HS-27A (cell line): ENCODE measurements at places on chromosomes 5 and 9.

GRCh38 chr9:4548811-4549725, 58.8 kb downstream of the SLC1A1 start:
- no peak for DNase-seq

DNA sequence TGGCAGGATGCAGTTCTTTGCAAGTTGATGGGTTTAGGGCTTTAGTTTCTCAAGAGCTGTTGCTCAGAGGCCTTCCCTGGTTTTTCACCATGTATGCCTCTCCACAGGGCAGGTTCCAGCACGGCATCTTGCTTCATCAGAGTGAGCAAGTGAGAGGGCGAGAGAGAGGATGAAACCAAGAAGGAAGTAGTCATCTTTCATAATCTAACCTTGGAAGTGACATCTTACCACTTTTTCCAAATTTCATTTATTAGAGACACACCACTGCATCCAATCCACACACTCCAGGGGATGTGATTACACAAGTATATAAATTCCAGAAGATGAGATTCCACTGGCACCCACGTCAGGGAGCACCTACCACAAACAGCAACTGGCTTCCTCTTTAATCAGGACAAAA, 294.4 kb downstream of the MARCHF11 start:
- DNase-seq = no peak

DNA sequence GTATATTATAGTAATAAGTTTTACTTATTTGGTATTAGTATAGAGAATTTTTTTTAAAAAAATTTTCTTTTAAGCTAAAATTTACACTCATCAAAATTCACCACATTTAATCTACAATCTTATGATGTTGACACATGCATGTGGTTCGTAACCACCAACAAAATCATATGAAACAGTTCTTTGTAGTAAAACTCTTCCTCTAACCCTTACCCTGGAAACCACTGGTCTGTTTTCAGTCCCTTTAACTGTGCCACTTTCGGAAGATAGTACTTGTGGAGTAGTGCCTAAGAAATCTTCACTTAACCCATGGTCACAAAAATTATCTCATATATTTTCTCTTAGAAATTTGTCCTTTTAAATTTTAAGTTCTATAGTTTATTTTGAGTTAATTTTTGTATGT, 1498.8 kb downstream of the MAT2B start:
- no peak for DNase-seq

DNA sequence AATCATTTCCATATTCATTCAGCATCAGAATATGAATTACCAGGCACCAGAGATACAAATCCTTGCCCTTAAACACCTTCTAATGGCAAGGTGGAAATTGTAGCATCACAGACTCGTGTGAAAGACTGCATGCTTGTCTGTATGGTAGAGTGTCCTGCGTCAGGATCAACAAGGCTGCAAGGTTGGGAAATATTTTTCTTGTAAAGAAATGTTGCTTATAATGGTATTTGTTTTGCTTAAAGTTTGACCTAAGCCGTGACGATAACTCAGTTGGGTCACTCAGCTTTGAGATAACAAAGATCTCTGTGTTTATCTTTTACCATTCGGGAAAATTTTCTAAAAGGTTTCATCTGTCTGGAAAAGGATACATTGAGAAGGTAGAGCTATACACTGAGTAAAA, 87.6 kb downstream of the BASP1 start:
- no peak for DNase-seq

GRCh38 chr5:1502046-1502736, 21.6 kb downstream of the LPCAT1 start:
- DNase-seq = no peak

- no peak for DNase-seq
Measured at GRCh38 chr9:4762108-4762885, 21.3 kb upstream of the AK3 start.

DNA sequence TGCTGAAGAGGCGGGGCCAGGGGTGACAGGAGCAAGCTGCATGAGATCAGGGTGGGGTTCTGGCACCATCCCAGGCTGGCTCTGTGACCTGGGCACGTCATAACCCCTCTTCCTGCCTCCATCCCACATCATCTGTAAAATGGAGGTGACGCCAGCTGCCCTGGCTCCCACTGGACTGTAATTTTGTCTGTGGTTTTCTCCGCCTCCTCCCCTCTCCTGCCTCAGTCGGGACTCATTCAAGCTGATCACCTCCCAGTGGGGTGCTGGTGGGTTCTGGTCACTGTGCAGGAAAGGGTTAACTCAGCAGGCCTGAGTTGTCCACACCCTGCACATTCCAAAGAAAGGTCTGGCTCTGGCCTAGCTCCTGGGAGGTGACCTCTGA, 128.2 kb downstream of the RXRA start:
- no peak for DNase-seq

GRCh38 chr5:137737349-137738131, 1.7 kb upstream of the KLHL3 start:
- DNase-seq = no peak

GRCh38 chr9:134957165-134957944, 39.6 kb upstream of the FCN1 start:
- no peak for DNase-seq

GRCh38 chr9:114318416-114318815, 4.5 kb upstream of the ORM1 start:
- DNase-seq = no peak

DNA sequence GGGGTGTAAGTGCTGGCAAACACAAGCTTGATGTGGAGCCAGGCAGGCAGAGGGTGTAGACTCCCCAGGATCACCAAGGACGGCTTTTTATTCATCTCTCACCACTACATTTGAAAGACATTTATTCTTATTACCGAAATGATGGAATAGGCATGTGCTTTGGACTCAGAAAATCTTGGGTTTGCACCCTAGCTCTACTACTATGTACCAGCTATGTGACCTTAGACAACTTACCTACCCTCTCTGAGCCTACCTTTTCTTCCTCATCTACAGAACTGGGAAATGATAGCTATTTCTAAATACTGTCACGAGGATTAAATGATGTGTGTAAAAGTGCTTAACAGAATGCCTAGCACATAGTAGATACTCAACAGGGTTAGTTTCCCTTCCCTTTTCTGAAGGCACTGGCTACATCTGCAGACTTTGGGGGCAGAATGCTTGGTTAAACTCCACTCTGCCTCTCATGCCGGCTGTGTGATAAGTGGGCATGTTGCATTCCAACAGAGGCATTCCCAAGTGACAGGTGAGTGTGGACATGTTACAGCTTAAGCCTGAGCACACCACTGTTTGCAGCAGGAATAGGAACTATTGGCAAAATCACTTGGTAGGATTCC, 94.8 kb downstream of the SLC1A3 start:
- DNase-seq = no peak

DNA sequence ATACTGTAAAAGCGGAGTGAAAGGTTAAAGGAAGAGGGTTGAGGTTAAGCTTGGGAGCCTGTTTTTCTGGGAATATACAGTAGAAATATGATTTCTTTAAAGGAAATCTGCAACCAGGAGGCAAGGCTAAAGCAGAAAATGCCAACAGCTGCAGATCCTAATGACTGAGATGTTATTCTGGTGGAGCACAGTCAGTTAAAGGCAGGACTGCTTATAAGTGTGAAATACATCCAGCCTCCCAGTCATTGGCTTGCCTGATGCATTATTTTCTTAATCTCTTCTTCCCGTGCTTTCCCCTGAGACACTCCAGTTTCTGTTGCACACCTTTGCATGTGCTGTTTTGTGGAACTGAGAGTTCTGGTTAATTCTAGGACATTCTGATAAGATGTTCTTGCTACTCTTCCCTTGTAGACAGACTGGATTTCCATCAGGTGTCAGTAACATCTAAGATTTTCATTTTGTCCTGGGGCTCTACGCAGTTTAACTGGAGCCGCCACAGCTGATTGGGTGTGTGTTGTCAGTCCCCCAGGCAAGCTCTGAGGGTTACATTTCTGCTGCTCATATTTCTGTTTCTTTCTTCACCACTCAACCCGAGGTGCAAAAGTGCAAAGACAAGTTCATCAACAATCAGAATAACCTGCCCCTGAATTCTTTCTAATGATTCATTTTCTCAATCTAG, 44.4 kb downstream of the CAST start:
- no peak for DNase-seq

DNA sequence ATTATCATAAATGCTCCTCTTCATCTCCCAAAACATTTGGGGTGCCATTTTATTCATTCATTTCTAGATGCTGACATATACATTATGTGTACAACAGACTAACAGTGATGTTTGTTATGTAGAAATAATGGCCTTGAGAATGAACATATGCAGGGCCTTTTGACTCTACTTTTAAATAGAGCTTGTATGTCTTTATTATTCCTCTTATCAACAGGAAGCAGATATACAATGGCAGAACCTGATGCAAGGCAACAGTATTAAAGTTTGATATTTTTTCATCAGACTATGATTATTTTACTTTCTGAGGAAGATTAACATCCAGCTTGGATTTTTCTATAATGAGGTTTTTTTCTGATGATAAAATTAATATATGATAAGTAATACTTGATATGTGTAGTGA, 44.1 kb downstream of the SNX18 start:
- no peak for DNase-seq

DNA sequence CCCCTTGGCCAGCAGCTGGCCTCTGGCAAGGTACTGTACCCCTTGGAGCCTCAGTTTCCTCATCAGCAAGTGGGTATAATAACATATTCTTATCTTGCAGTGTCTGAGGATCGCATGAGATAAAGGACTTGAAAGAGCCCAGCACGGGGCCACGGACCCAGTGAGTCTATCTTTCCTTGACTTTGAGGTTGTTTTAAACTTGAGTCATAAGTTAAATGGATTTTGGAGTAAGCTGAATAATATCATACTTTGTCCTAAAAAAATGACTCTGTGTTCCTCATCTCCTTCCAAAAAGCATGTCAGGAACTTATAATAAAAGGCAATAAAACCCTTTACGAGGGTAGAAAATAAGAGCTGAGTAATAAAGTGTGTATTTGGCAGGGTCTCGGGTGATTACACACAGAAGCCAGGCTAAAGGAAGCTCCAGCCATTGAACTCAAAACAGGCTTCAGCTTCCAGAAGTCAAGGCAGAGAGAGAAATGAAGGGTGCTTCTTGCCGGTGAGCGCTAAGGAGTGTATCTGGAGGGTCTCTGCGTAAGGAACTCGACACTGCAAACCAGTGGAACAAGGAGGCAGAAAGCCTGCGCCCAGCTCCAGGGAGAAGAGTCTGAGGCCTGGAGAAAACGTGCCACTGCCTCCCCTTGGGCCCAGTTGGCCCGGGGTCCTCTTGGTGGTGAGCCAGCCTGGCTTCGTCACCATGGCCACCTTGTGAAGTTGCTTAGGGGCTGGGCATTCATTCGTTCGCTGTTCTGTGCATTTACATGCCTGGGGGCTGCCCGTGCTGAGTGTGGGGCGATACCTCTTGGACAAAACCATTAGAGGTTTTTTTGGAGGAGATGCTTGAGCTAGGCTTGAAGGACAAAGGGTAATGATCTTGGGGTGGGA, 72.4 kb upstream of the PHYKPL start:
- DNase-seq = no peak

GRCh38 chr9:89452561-89452960, 45.4 kb downstream of the SEMA4D start:
- DNase-seq = no peak

GRCh38 chr5:157745041-157745456, 1.5 kb downstream of the LSM11 start:
- no peak for DNase-seq

- no peak for DNase-seq
Measured at GRCh38 chr9:135103931-135104639, 16.6 kb downstream of the OLFM1 start.

DNA sequence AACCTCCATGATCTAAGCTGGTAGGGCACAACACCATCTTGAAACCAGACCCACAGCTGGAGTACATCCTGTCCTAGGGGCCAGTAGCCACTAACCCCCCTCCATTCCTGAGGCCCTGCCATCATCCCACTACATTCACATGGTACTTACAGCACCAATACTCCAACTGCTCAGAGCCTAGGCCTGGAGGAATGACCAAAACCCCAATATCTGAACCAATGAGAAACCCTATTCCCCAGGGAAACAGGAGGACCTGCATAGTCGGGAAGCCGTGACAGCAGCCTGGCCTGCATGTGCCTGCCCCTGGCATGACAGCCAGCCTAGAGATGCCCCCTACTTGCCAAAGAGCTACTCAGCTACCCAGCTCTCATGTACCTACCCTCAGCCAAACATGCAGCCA, 65.4 kb upstream of the DMRT1 start:
- DNase-seq = no peak

GRCh38 chr5:16461782-16462181, 3.8 kb downstream of the ZNF622 start:
- DNase-seq = peak; percentile 66

- peak; percentile 47 for DNase-seq
Measured at GRCh38 chr9:79685577-79685976, 113.8 kb downstream of the TLE4 start.

GRCh38 chr5:6750951-6751685, 37.9 kb downstream of the TENT4A start:
- DNase-seq = no peak

DNA sequence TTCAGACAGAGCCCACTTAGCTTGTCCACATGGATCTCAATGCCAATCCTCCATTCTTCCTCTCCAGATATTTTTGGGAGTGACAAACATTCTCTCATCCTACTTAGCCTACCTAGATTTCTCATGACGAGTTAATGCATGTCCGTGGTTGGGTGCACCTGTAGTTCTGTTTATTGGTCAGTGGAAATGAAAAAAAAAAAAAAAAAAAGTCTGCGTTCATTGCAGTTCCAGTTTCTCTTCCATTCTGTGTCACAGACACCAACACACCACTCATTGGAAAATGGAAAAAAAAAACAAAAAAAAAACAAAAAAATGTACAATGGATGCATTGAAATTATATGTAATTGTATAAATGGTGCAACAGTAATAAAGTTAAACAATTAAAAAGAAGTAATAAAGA, 59.0 kb downstream of the BASP1 start:
- no peak for DNase-seq

DNA sequence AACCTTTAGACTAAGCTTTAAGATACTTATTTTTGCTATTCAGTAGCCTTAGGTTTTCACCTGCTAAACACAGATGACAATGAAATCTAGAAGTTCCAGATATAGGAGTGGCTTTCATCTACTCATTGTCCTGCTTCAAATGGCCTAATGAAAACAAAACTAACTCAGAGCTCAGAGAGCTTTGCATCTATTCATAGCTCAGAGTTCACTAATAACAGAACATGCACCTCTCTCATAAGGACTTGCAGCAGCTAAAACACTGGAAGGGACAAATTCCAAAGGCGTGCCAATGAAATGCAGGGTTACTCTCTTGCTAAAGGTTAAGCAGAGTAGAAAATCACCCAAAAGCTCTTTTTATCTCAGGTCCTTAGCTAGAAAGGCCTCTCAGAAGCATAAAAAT, 29.0 kb downstream of the SLC31A2 start:
- DNase-seq = no peak

- no peak for DNase-seq
Measured at GRCh38 chr9:89969156-89969675, 364.4 kb downstream of the GADD45G start.
